Fibroblast of lung (primary cell): ENCODE measurements at places on chromosomes 16 and 17. TPM values are rescaled to one million over a fixed set of nuclear protein-coding genes. Genes with fewer than 3 reads are reported as not detected.

The KRT33B gene
- not detected in 2 replicates for polyA plus RNA-seq

The IL34 gene
- 0.45 and 0.70 TPM in 2 replicates for polyA plus RNA-seq

The CIBAR2 gene
- 0.10 TPM in 1 of 2 replicates, not detected in the other for polyA plus RNA-seq

The C16orf82 gene
- not detected in 2 replicates for polyA plus RNA-seq

GRCh38 chr17:27985306-27985705 lies 57.2 kb upstream of the NLK start:
- H3K4me1 ChIP-seq: no peaks in the 10 kb centered on the region
- no peak overlapping the region for H3K4me3 ChIP-seq
- H3K27ac ChIP-seq: no peak overlapping the region
- no peaks in the 10 kb centered on the region for H3K36me3 ChIP-seq
- no peak for DNase-seq

DNA sequence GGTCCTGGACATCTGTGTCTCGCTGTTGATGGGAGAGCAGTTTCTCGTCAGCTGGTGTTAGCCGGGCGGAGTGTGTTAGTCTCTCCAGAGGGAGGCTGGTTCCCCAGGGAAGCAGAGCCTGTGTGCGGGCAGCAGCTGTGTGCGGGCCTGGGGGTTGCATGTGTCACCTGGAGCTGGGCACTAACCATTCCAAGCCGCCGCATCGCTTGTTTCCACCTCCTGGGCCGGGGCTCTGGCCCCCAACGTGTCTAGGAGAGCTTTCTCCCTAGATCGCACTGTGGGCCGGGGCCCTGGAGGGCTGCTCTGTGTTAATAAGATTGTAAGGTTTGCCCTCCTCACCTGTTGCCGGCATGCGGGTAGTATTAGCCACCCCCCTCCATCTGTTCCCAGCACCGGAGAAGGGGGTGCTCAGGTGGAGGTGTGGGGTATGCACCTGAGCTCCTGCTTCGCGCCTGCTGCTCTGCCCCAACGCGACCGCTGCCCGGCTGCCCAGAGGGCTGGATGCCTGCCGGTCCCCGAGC lies 17.9 kb downstream of the GAA start:
- DNase-seq: no peak
- H3K27me3 ChIP-seq: no peaks in the 10 kb centered on the region
- H3K4me1 ChIP-seq: no peaks in the 10 kb centered on the region
- H3K36me3 ChIP-seq: no peaks in the 10 kb centered on the region

- no peak overlapping the region for H3K4me3 ChIP-seq
- peaks cover 29% of the 10 kb centered on the region for H3K36me3 ChIP-seq
- H3K27me3 ChIP-seq: no peaks in the 10 kb centered on the region
These were observed 42.5 kb downstream of the ARHGAP17 start for GRCh38 chr16:24972608-24973220.

DNA sequence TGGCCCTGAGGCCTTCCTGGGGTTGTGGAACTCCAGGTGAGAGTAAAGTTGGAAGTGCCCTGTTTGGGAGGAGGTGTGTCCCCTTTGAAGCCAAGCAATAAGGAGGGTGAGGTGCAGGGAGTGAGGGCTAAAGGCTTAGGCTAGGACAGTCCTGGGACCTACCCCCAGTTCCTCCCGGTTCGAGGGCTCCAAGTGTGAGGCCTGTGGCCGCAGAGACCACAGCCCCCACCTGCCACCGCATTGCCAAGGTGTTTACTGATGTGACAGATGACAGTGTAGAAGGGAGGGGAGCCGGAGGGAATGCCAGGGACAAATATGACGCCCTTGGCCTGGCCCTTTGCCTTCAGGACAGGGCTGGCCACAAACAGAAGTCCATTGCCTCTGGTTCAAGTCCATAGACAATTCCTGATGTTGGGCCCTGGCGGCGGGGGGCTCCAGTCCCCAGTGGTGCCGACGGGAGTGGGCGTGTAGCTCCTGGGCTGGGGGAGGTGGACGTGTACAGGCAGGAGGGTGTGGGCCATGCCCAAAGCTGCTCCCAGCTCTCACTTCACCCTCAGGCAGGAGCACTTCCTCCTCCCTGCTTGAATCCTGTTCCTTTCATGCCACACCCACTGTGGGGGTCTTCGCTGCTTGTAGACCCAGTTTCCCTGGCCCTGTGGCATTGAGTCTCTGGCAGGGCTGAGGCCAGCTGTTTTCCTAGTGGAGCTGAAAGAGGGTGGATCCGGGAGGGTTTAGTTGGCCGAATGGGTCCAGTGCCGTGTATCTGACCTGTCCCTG lies 3.2 kb downstream of the ADORA2B start:
- no peak overlapping the region for H3K4me3 ChIP-seq
- H3K36me3 ChIP-seq: no peaks in the 10 kb centered on the region
- no peak overlapping the region for H3K27ac ChIP-seq
- peaks cover 2% of the 10 kb centered on the region for H3K4me1 ChIP-seq

DNA sequence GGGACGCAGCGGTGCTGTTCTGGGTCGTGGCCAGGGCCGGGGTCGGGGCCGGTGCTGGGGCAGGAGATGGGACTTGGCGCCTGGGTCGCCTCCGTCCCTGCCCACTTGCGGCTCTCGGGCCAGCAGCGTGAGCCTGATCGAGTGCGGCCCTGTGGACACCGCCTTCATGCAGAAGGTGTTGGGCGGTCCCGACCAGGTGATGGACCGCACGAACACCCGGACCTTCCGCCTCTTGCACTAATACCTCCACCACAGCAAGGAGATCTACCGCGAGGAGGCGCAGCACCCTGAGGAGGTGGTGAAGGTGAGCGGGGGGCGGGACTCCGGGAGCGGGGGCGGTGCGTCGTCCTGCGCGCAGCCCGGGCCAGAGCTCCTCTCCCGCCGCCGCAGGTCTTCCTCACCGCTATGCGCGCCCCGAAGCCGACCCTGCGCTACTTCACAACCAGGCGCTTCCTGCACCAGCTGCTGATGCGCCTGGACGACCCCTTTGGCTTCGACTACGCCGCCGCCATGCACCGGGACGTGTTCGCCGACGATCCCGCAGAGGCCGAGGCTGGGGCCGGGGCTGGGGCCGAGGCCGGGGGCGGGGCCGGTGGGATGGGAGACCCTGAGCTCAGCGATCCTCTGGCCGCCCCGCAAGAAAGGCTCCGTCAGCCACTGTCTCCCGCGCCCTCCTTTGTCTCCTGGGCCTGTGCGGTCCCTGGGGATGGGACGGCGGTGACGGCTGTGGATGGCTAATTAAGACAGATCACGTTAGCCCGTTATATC lies 4.5 kb upstream of the HSD17B1 start:
- peaks cover 11% of the 10 kb centered on the region for H3K36me3 ChIP-seq
- no peaks in the 10 kb centered on the region for H3K27me3 ChIP-seq
- no peaks in the 10 kb centered on the region for H3K4me1 ChIP-seq
- no peak overlapping the region for H3K27ac ChIP-seq

- H3K27ac ChIP-seq: no peak overlapping the region
- no peaks in the 10 kb centered on the region for H3K36me3 ChIP-seq
- no peak for DNase-seq
- no peak overlapping the region for H3K4me3 ChIP-seq
- H3K4me1 ChIP-seq: peaks cover 9% of the 10 kb centered on the region
These were observed 11.8 kb downstream of the PRCD start for GRCh38 chr17:76551685-76552084.

DNA sequence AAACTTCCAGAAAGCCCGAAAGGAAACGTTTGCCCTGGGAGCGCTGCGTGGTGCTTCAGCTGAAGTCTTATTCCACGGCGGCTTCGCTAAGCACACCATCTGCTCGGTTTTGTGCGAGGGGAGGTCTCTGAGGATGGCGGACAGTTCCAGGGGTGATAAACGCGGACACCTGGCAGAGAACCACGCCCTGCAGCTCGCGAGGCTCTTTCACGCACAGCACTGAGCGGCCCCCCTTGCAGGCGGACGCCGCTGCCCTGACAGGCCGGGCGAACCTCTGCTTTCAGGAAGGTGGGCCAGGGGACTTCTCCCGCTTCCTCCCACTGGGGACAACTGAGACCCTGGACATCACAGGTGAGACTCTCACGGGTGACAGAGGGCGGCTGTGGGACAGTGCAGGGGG lies 3.7 kb downstream of the MVD start:
- no peaks in the 10 kb centered on the region for H3K27me3 ChIP-seq
- H3K27ac ChIP-seq: no peak overlapping the region
- no peak for DNase-seq
- H3K4me1 ChIP-seq: no peaks in the 10 kb centered on the region
- H3K36me3 ChIP-seq: peaks cover 32% of the 10 kb centered on the region

DNA sequence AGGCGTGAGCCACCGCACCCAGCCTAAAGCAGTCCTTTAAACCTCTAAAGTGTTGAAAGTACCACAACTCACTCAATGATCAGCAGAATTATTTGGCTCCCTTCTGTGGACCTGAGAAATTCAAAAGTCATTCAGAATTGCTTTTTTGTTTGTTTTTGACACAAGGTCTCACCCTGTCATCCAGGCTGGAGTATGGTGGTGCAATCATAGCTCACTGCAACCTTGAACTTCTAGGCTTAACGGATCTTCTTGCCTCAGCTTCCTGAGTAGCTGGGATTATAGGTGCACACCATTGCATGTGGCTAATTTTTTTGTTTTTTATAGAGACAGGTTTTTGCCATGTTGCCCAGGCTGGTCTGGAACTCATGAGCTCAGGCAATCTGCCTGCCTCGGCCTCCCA lies 44.3 kb downstream of the TRAF4 start:
- no peaks in the 10 kb centered on the region for H3K4me1 ChIP-seq
- H3K27ac ChIP-seq: no peak overlapping the region
- no peaks in the 10 kb centered on the region for H3K36me3 ChIP-seq
- H3K4me3 ChIP-seq: no peak overlapping the region

GRCh38 chr17:76103274-76104139 lies at the start of gene EXOC7:
Gene EXOC7, minus strand, starts transcription at chr17:76103787. Its CDS starts 95 bp downstream, at chr17:76103692.
- H3K27me3 ChIP-seq: no peaks in the 10 kb centered on the region
- peak within 1 kb of the TSS; percentile 75 for H3K27ac ChIP-seq
- DNase-seq: peak; percentile 90
- peaks cover 3% of the 10 kb centered on the region for H3K4me1 ChIP-seq
- peaks cover 5% of the 10 kb centered on the region for H3K36me3 ChIP-seq
- peak within 1 kb of the TSS; percentile 63 for H3K4me3 ChIP-seq

DNA sequence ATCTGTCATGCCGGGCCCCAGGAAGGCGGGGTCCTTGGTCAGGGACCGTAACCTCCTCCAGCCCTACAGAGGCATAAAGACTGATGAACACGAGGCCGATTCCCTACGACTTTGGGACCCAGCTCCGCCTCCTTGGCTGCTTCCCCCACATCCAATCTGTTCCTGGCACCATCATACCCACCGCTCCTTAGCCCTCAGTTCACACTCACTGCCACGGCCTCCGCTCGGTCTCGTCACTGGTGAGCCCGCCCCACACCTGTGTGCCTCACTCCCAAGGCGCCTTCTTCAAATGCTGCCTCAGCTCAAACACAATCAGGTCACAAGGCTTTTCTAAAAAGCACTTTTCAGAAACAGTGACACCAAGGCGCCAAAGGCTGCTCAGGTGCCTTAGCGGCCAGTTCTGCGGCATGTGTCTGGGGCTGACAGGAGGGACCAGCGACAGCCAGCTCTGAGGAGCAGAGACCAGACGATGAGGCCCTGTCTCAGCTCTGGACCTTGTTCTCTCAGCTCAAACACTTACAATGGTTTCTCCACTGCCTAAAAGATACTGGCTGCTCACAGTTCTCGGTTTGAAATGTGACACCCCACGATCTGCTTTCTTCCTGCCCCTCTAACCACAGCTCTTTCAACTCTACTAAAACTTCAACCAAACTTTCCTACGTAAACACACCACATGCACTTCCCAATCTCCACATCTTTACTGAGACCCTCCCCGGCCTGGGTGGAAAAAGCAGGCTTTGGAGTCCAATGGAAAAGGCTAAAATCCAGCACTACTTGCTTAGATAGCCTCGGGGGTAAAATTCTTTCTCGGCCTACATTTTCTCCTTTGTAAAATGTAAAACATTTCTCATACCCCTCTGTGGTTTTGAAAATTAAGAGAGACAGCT lies 33.2 kb downstream of the CYB5D2 start:
- H3K4me1 ChIP-seq: no peaks in the 10 kb centered on the region
- no peak overlapping the region for H3K4me3 ChIP-seq
- H3K27ac ChIP-seq: no peak overlapping the region
- H3K27me3 ChIP-seq: no peaks in the 10 kb centered on the region

- no peaks in the 10 kb centered on the region for H3K27me3 ChIP-seq
- no peak overlapping the region for H3K27ac ChIP-seq
- DNase-seq: no peak
- H3K4me1 ChIP-seq: no peaks in the 10 kb centered on the region
- no peak overlapping the region for H3K4me3 ChIP-seq
These were observed 10.8 kb upstream of the P2RX1 start for GRCh38 chr17:3926860-3927627.

GRCh38 chr17:28370035-28370743 lies at the start of gene VTN:
Gene VTN, minus strand, starts transcription at chr17:28370307. Its CDS starts 104 bp downstream, at chr17:28370203.
- H3K36me3 ChIP-seq: no peaks in the 10 kb centered on the region
- no peak within 1 kb of the TSS for H3K27ac ChIP-seq
- peak; percentile 25 for DNase-seq
- peak within 1 kb of the TSS; percentile 72 for H3K4me3 ChIP-seq

DNA sequence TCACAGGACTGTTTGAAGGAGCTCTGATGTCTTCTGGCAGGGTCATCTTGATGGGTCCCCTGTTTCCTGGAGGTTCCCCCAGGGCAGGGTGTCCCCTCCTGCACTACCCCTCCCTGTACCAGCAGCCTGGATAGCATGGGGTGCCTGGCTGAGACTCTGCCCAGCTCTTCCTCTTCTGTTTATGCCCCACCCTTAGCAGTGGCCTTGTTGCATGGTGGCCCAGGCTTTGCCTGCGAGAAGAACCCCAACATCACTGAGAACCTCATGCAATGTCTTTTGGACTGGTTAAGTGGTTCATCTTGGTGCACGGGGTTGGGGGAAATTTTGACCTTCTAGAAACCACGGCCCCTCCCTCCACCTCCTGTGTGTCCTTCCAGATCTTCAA lies 121.8 kb downstream of the IRX3 start:
- no peaks in the 10 kb centered on the region for H3K27me3 ChIP-seq
- no peak for DNase-seq
- no peak overlapping the region for H3K4me3 ChIP-seq
- H3K36me3 ChIP-seq: no peaks in the 10 kb centered on the region
- H3K4me1 ChIP-seq: no peaks in the 10 kb centered on the region
- H3K27ac ChIP-seq: no peak overlapping the region

GRCh38 chr17:48054238-48055185 lies 6.4 kb downstream of the NFE2L1 start:
- H3K27me3 ChIP-seq: no peaks in the 10 kb centered on the region
- H3K4me3 ChIP-seq: peak overlapping the region; percentile 93
- H3K27ac ChIP-seq: no peak overlapping the region
- peaks cover 34% of the 10 kb centered on the region for H3K4me1 ChIP-seq
- DNase-seq: peak; percentile 84

- peak; percentile 8 for DNase-seq
- no peak overlapping the region for H3K27ac ChIP-seq
- no peaks in the 10 kb centered on the region for H3K4me1 ChIP-seq
- H3K27me3 ChIP-seq: no peaks in the 10 kb centered on the region
These were observed 23.6 kb downstream of the ALDH3A2 start for GRCh38 chr17:19672009-19672750.

GRCh38 chr17:57388131-57388725 lies 131.9 kb downstream of the MSI2 start:
- H3K27me3 ChIP-seq: no peaks in the 10 kb centered on the region
- no peaks in the 10 kb centered on the region for H3K36me3 ChIP-seq
- no peak for DNase-seq
- H3K27ac ChIP-seq: no peak overlapping the region

DNA sequence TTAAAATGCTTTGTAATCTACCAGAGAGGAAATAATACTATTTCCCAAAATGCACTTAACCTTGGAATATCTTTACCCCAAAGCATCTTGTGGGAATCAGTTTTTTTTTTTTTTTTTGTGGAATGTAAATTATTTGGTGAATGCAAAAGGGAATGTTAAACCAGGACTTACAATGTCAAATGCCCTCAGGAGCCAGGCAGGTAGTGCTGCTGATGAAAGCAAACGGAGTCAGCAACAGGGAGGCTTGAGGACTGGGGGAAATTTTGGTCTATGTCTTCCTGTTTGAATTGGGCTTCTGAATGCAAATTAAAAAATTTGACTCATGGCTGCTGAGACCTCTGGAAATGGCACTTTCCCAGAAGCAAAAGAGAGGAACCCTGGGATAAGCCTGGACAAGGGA lies 96.5 kb upstream of the NLRP1 start:
- no peaks in the 10 kb centered on the region for H3K27me3 ChIP-seq
- no peaks in the 10 kb centered on the region for H3K36me3 ChIP-seq
- no peaks in the 10 kb centered on the region for H3K4me1 ChIP-seq
- no peak overlapping the region for H3K27ac ChIP-seq
